Activated naive CD4-positive, alpha-beta T cell (primary cell): ENCODE measurements at places on chromosomes 7 and 10.

GRCh38 chr7:22127835-22128527 lies 182.3 kb upstream of the CDCA7L start:
- no peak for DNase-seq

- peak; percentile 1 for DNase-seq
These were observed 34.1 kb upstream of the NOBOX start for GRCh38 chr7:144437370-144438191.

- DNase-seq: no peak
These were observed 615.0 kb downstream of the ANKRD7 start for GRCh38 chr7:118839515-118839914.

DNA sequence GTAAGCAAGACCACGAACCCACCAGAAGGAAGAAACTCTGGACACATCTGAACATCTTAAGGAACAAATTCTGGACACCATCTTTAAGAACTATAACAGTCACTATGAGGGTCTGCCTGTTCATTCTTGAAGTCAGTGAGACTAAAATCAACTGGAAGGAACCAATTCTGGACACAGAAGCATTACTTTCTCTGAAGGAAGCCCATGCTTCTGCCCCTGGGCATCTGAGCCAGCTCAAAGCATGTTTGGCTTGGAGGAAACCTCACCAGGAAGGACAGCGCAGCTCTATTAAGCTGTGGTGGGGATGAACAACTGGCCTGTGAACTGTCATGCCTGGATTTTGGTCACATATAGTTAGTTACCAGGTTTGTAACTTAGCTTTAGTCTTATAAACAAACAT lies 132.4 kb upstream of the GDF10 start:
- no peak for DNase-seq

DNA sequence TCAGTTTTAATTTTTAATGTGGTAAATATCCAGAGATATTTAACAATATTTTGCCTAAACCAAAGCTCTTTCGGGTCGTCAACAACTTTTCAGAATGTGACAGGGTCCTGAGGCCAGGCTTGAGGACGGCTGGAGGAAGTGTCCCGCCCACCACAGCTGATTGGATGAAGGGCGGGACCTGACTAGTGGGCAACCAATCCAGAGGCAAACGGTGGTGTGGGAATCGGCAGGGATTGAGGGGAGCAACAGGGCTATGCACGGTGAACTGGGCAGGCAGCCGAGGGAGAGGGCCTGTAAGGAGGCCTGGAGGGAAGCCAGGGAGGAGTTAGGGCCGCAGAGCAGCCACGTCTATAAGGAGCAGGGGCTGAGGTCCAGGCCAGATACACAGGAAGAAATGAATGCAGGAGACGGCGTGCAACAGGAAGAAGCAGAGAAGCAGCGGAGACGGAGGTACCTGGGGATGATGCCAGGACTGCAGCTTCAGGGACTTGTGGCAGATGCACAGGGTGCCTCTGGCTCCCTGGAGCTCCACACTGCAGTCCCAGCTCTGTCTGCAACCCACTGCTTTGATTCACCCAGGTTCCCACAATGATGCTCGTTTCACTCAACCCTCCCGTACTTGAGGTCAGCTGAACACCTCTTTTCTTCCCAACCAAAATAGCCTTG lies 46.1 kb upstream of the ZMIZ1 start:
- no peak for DNase-seq

GRCh38 chr10:122576291-122576690 lies 15.7 kb downstream of the DMBT1 start:
- DNase-seq: no peak

GRCh38 chr7:30750683-30751650 lies 968 bp upstream of the INMT start:
- no peak for DNase-seq

DNA sequence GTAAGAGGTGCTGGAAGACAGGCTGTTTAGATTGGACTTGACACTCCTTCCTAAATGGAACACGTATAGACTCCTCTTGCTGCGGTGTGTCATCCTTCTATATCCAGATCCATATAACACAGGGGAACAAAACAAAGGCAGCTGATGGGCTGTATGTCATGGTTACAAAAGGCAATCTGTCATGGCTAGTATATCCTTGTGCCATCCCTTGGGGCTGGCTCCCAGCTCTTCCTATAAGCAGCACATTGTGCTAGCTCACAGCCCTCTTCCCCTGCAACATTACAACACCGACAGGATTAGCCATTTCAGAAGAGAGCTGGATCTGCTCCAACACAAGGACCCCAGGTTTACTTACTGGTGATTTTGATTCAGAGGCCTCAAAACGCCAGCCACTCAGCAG lies 15.3 kb downstream of the LIPK start:
- DNase-seq: no peak

DNA sequence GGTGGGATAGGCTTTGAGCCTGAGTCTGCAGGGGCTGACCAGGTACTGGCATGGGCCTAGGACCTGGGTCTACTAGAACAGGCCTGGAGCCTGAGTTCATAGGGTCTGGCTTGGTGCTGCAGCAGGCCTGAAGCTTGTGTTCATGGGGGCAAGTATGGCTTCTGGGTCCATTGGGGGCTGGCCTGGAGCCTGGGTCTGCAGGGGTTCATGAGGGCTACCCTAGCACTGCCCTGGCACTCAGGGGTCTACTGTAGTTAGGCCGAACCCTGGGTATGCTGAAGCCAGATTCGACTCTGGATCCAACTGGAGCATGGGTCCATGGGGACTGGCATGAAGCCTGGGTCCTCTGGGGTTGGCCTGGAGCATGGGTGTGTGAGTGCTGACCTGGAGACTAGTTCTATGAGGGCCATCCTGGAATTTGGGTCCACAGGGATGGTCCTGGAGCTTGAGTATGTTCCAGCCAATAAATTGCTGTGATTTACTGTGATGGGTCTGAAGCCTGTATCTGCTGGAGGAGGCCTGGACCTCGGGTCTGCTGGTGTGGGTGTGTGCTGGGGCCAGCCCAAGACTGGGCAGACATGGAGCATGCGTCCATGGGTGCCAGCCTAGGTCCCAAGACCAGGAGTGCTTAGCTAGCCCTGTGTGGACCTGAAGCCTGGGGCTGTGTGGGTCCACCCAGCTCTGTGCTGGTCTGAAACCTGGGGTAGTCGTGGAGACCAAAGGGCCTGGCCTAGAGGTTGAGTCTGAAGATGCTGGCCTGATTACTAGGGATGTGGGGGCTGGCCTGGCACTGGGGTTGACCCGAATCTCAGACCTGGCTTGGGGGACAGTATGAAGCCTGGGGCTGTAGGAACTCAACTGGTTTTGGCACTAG lies 235.5 kb downstream of the NXPH1 start:
- no peak for DNase-seq

- no peak for DNase-seq
These were observed 85.0 kb upstream of the NAMPT start for GRCh38 chr7:106369816-106370215.

- DNase-seq: no peak
These were observed 452.0 kb downstream of the ARL4A start for GRCh38 chr7:13139436-13139835.
